ENCODE measurements at places on chromosomes 6 and 20. TPM values are rescaled to one million over a fixed set of nuclear protein-coding genes. Genes with fewer than 3 reads are reported as not detected.
A peak's percentile ranks its signal among the peaks of the same experiment; 100 is the strongest.

GRCh38 chr6:8065519-8065911 is 1.3 kb upstream of the BLOC1S5 start:
- DNase-seq = no peak

DNA sequence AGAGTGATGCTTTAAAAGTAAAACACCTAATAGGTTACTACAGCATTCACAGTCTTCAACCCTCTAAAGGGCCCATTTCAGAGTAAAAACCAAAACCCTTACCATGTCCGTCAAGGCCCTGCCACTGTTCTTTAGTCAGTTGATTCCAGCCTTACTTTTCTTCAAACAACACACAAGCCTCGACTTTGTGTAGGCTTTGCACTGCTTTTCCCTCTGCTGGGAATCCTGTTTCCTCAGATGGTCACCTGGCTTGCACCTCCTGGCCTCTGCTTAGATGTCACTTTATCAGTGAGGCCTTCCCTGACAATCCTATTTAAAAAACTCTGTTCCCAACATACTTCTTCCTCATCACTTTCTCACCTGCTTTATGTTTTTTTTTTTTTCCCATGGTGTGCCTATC is 77.1 kb upstream of the FLRT3 start:
- DNase-seq = no peak

DNA sequence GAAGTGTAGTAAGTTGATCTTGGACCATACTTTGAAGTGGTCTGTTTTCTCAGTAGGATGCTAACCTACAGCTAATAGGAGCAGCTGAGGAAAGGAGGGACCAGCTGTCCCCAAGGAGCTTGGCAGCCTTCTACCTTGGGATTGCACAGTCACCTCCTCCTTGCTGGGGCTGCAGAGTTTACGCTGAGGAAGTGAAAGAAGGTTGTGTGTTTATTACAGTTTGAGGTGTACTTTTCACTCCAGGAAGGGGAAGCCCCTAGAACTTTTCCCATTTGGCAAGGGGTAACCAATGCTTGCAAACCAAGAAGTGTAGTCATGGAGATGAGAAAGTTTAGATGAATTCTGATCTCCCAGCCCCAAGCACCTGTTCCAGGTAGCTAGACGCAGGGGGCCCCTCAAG is 58.8 kb downstream of the BMP6 start:
- DNase-seq = no peak

DNA sequence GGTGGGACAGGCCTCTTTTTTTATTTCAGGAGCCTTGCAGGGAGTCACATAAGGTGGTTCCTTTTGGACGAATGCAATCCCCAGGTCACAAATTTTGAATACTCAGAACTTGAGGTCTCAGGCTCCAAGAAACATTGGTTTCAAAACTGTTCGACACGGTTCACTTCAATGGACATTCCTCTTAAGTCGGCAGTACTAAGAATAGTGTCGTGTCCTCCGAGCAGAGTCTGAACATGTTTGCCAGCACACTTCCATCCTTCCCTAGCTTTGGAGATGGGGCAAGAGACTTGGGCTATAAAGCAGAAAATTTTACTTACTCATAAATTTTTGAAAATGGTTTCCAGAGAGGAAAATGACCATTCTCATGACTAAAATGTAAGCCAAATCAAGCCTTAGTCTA is 265.4 kb downstream of the THBS2 start:
- DNase-seq = no peak

DNA sequence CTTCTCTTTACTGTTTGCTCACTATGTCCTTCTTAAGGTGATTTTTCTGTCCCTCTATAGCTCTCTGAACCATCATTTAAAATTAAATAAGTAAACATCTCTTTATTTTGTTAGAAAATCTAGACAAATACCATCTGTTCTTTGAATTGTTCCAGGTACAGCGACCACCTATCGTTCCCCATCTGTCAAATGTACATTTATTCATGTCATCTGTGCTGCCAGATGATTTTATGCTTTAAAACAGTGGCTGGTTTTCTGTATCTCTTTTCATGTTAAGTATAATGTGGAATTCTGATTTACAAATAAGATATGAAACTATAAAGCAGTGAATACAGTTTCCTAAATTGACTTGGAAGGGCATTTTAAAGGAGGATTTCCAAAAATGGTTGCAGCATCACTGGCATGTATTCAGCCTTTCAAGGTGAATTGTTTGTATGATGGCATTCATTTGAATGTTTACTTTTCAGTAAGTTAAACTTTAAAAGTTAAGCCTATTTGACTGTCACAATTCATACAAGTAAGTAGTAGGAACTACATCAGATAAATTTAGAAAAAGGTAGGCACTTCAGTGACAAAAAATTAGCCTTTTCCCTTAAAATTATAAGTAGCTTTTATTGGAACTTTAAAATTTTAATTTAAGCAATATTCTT is 92.6 kb upstream of the CLVS2 start:
- DNase-seq = no peak

GRCh38 chr6:107629548-107630129 is 139.7 kb downstream of the SOBP start:
- DNase-seq = peak; percentile 31

GRCh38 chr6:133634474-133634873 is 254.4 kb upstream of the TCF21 start:
- DNase-seq = no peak

DNA sequence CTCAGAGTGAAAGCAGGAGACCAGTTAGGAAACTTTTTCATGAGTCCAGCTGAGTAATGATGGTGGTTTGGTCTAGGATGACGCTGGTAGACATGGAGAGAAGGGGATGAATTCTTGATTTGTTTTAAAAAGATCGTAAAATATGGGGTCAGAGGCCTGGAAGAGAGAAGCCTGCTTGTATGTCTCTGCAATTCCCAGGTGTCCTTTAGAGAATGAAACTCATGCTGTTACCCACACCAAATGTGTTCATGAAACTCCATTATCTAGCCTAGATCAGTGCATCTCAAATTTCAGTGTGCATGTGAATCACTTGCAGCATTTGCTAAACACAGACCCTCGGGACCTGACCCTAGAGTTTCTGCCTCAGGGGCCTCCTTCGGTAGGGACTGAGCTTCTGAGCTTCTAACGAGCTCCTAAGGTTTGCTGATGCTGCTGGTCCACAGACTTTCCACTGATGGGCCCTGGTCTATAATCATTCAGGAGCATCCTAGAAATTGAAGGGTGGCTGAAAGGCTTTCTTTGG is 302.0 kb upstream of the PLCB4 start:
- DNase-seq = no peak

DNA sequence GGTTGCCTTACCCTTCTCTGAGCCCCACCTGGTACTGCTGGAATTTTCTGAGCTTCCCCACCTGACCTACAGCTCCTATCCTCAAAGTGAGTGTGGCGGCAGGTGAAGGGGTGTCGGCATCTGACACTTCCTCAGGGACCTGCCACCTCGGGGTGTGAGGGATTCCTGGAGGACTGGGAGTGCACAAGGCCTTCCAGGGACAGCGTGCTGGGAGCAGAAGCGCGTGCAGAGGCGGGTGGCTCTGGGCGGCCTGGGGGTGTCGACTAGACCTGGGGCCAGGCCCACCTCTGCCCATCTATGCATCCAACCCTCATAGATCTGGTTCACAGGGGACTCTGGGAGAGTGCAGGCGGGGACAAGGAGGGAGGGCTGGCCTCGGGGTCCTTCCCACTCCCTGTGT is 7.8 kb downstream of the DLGAP4 start:
- no peak for DNase-seq

- DNase-seq = no peak
These were observed 163.6 kb upstream of the PREP start for GRCh38 chr6:105566503-105566902.

DNA sequence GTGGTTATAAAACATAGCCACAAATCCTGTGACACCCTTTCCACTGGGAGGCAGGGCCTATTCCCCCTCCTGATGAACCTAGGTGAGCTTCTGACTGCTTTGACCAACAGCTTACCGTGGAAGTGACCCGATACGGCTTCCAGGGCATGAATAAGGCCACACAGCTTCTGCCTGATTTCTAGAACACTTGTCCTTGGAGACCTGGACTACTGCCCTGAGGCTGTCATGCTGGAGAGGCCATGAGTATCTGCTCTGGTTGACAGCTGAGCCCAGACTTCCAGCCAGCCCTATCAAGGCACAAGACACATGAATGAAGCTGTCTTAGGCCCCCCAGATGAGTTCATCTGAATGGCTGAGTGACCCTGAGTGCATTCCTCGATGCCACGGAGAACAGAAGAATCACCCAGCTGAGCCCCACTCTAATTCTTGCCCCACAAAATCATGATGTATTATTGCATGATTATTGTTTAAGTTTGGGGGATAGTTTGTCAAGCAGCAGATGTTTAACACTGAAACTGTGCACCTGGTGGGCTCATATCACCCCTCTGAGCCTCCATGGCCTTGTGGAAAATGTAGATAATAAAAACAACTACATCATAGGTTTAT is 16.6 kb downstream of the TP53RK start:
- DNase-seq = no peak

DNA sequence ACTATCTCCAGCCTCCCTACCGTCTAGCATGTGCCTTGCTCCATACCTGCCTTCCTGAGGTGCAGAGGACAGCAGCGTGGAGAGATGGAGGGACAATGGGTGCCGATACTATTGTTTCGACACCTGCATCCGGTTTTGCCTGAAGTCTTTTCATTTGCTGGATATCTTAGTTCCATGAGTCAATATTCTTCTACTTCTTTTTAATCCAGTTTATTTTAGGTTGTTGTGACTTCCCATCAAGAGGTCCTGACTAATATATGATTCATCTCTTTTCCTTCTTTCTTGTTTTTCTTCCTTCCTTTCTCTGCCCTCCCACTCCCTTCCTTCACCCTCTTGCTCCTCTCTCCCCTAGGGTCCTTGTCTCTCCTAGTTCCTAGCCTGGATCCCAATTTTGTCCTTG is 91.4 kb downstream of the CDH26 start:
- no peak for DNase-seq

- DNase-seq = no peak
These were observed 21.7 kb upstream of the SSTR4 start for GRCh38 chr20:23013429-23013828.

DNA sequence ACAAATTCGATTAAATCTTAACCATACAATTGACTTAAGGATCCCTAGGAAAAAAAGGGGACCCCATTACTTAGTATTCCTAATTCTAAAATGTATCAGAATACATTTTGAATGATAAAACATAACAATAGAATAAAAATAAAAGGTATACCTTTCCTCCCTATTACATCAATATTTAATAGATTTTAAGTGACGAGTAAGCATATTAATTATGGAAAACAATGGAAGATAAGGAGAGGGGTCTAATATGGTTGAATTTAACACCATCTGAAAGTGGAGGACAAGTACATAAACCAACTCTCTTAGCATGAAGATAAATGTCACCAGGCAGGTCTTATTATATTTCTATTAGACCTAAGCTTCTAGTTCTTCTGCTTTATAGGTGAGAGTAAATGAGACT is 232.1 kb downstream of the HAO1 start:
- DNase-seq = no peak

DNA sequence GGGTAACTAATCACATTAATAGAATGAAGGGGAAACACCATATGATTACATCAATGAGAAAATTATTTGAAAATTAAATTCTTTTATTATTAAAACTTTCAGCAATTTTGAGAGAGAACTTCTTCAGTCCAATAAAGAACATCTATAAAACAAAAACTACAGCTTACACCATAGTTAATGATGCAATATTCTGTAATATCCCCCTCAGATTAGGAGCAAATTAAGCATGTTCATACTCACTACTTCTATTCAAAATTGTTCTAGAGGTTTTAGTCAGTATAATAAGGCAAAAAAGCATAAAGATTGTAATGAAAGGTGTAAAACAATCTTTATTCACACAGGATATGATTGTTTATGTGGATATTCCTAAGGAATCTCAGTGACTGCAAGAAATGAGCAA is 465.4 kb downstream of the CD109 start:
- DNase-seq = no peak

GRCh38 chr6:36642913-36643817 is 35.3 kb upstream of the CDKN1A start:
- DNase-seq = no peak

DNA sequence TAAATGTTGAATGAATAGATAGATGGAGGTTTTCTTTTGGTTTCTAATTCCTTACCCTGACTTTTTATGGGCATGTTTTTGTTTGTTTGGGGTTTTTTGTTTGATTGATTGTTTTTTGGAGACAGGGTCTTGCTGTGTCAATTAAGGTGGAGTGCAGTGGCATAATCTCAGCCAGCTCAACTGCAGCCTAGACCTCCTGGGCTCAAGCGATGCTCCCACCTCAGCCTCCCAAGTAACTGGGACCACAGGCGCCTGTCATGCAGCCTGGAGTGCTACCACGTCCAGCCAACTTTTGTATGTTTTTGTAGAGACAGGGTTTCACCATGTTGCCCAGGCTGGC is 1.5 kb upstream of the NUDT3 start:
- DNase-seq = no peak

DNA sequence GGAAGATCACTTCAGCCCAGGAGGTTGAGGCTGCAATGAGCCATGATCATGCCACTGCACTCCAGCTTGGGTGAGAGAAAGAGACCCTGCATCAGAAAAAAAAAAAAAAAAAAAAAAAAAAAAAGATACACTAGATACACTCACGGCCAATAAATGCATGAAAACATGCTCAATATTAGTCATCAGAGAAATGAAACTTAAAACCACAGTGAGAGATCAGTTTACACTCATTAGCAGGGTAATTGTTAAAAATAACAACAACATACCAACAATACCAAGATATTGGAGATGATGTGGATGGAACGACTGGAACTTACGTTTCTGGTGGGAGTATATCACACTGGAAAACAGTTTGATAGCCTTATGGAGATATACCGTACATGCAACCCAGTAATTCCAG is 29.9 kb downstream of the HS3ST5 start:
- no peak for DNase-seq

- DNase-seq = no peak
These were observed 118.5 kb downstream of the SYCP2 start for GRCh38 chr20:59814840-59815340.

DNA sequence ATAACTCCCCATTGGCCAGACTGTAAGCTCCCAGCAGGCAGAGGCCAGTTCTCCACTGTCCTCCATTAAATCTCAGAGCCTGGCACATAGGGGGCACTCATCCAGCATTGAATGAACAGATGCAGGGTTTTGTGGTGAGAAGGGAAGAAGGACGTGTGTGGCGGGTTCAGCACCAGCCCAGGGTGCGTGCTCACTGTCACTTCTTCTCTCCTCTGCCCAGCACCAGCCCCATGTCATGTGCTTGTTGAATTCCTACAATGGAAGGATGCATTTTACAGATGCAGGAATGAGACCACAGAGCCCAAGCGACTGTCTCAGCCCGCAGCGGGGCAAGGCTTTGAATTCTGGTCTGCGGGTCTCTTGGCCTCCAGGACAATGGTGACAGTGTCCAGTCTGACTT is 149.9 kb downstream of the CEBPB start:
- DNase-seq = no peak

Gene RARS2
- polyA plus RNA-seq = 24.8 TPM

Gene GABRR1
- 0.11 TPM for polyA plus RNA-seq

Gene CLPSL2
- not detected for polyA plus RNA-seq

Gene RBL1
- polyA plus RNA-seq = 2.4 TPM

Gene MYH7B
- polyA plus RNA-seq = 0.81 TPM

Gene EFCAB8
- polyA plus RNA-seq = 0.11 TPM

Gene LY86
- 3.9 TPM for polyA plus RNA-seq

Gene COL9A3
- 9.8 TPM for polyA plus RNA-seq

Gene KCNQ2
- 0.14 TPM for polyA plus RNA-seq

Gene TFEB
- polyA plus RNA-seq = 25.4 TPM

Gene FHL5
- polyA plus RNA-seq = 12.8 TPM

Gene SLC35F1
- polyA plus RNA-seq = 0.92 TPM

Gene FAM209A
- 0.15 TPM for polyA plus RNA-seq

Gene C20orf141
- polyA plus RNA-seq = not detected

Gene ABRACL
- 30.2 TPM for polyA plus RNA-seq

Gene IP6K3
- polyA plus RNA-seq = 2.4 TPM

Gene PDE7B
- 9.3 TPM for polyA plus RNA-seq

Gene OPRL1
- 0.67 TPM for polyA plus RNA-seq

Gene FAM83B
- 0.72 TPM for polyA plus RNA-seq

Gene AGER
- polyA plus RNA-seq = 7.6 TPM

Data from urinary bladder (tissue), 4 donors.